ENCODE measurements at places on chromosomes 11 and 22.

- peak; percentile 75 for DNase-seq
Observed at GRCh38 chr11:44627911-44628729, 62.7 kb downstream of the CD82 start.

DNA sequence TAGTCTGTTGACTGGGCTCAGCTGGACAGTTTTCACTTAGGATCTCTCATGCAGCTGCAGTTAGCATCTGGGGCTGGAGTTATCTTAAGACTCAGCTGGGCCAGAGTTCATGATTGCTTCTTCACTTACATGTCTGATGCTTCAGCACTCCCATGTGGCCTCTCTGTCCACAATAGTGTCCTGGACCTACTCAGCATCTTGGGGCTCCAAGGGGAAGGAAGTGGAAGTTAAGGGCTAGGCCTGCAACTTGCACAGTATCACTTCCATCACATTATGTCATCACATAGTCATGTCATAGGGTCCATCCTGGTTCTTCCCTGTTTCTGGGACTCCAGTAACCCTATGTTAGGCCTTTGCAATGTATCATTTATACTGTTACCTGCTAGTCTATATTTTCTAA lies 115.9 kb downstream of the C11orf65 start:
- no peak for DNase-seq

DNA sequence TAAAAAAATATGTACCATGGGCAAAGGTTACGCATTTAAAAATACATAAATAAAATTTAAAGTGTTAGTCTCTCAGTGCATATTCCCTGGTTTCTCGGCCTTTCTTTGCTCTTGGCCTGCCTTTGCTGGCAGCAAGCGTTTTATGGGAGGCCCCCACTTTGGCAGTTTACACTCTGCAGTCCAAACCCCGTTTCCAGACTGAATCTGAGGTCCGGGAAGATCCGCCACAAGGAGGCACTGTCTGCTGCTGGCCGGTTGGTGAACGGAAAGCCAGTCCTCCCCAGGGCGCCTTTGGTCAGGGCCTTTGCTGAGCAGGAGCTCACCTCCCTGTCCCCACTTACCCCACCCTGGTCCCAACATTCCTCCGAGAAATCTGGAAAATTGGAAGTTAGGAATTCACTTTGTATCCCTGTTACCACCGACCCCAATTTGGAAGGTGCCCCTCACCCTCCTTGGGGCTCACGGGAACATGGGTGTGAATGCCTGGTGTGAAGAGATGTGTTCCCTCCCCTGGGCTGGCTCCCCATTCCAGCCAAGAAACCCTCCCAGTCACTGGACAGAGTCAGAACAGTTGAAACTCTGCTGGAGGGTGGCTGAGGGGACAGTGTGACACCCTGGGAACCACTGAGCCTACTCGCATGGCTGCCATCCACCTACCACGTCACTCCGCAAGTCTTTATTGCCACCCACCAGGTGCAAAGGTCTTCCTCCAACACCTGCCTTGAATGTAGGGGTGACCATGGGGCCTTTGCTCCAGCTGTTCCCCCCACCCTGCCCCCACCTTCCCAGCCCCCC lies 9.4 kb upstream of the SF1 start:
- DNase-seq = no peak

DNA sequence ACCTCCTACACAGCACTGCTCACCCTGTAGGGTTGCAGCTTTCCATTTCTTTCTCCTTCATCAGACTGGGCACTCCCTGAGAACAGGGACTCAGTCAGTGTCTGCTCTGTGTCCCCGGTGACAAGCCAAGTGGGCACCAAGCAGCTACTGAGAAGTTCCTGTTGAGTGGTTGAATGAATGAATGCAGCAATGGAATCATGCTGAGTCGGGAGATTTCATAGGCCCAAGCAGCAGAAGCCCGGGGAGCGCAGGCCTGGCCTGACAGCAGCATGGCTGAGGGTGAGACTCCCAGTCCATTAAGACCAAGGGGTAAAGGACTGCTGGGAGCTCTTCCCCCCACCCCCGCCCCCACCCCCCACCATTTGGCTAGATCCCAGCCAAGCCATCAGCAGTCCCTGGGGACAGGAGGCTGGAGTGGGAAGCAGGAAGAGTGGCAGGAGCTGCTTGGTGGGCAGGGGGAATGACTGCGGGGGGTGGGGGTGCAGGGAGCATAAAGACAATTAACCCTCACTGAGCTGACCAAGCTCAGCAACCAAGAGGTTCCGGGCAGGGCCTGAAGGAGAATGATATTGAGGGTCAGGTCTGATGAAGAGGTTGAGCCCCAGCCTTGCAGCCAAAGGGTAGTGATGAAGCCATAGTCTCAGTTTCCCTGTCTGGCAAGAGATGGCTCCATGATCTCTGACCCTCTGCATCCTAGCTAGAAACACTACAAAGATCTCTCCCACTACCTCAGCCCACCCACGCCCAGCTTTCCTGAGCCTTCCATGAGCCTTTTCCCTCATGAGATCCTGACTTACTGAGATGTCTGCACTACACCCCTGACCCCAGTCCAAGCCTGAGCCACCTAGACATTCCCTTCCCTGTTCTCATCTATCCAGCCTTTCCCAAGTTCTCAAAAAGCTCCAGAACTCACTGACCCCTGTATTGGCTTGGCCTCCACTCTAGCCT lies 2.8 kb downstream of the PDE2A start:
- no peak for DNase-seq

- DNase-seq = no peak
Observed at GRCh38 chr11:68044898-68045351, 6.1 kb downstream of the TCIRG1 start.

- DNase-seq = no peak
Observed at GRCh38 chr22:37242395-37242918, 1.6 kb downstream of the RAC2 start.

- no peak for DNase-seq
Observed at GRCh38 chr11:69073469-69073868, 24.7 kb downstream of the TPCN2 start.

DNA sequence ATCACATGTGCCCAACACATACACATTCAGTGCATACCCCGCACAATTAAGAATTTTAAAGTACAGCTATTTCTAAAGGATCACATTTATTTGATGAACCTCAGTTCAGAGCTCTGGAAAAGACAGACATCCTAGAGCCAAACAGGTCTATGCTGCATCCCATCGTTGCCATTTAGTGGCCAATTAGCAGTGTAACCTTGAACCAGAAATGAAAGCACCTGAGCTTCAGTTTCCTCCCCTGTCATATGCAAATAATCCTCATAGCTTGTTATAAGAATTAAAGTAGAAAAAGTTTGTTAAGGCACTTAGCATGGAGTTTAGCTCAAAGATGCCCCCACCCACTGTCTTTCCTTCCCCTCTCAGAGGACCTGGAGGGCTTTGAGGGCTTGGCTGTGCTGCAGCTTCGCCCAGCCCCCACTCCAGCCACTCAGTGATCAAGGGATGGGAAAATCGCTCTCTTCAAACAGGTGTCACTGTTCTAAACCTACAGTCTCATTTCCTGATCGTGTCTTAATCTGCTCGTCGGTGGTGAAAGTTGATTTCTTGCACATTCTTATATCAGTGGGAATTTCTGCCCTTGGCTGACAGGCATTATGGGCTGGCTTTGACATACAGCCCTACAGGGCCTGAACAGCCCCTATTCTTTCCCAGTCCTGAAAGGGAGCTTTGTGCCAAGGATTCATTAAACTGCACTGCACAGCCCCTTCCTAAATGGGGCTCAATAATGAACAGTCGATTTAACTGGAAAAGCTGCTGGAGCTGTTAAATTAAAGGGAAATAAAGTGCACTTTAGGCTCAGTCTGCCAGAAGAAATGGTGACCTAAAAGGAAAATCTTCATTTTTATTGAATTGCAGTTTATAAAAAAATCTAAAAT lies 23.3 kb upstream of the FAM181B start:
- no peak for DNase-seq

DNA sequence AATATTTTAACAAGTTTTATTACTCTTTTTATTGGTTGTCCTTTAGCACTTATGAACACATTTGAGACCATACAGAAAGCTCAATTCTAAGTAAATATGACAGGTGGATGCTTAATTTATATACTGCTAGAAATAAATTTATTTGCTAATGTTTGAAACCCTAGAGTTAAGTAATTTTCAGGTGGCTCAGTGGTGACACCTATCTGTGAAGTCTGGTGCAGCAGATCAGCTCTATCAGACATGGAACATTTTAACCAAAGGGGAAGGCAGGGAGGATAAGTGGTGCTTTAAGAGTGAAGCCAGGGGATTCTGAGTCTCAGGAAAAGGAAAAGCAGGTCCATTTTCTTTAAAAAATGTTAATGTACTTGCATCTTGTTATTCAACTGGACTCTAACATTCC lies 175.8 kb downstream of the DSCAML1 start:
- DNase-seq = peak; percentile 24

- no peak for DNase-seq
Observed at GRCh38 chr11:120012245-120012644, 125.7 kb downstream of the TRIM29 start.

GRCh38 chr11:12508151-12508751 lies 130.9 kb downstream of the PARVA start:
- peak; percentile 70 for DNase-seq

- peak; percentile 96 for DNase-seq
Observed at GRCh38 chr11:65890324-65891218, at the start of gene CCDC85B. CCDC85B (plus strand) TSS chr11:65890673; CDS start chr11:65890784, 111 bp downstream.

DNA sequence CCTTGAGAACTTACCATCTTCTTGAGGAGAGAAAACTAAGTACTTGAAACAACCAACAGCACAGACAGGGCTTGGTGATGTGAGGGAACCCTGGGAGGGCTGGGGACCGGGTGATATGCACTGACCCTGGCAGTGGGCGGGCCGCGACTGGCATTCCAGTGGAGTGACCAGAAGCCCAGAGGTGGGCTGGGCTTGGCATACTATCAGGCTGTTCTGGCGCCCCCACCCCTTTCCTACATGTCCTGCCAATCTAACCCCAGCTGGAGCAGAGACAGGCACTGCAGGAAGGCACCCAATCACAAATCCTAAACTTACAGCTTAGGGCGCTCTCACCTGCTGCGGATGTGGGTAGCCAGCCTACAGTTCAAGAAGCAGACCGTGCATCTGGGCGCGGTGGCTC lies 54.0 kb upstream of the GCAT start:
- peak; percentile 45 for DNase-seq

DNA sequence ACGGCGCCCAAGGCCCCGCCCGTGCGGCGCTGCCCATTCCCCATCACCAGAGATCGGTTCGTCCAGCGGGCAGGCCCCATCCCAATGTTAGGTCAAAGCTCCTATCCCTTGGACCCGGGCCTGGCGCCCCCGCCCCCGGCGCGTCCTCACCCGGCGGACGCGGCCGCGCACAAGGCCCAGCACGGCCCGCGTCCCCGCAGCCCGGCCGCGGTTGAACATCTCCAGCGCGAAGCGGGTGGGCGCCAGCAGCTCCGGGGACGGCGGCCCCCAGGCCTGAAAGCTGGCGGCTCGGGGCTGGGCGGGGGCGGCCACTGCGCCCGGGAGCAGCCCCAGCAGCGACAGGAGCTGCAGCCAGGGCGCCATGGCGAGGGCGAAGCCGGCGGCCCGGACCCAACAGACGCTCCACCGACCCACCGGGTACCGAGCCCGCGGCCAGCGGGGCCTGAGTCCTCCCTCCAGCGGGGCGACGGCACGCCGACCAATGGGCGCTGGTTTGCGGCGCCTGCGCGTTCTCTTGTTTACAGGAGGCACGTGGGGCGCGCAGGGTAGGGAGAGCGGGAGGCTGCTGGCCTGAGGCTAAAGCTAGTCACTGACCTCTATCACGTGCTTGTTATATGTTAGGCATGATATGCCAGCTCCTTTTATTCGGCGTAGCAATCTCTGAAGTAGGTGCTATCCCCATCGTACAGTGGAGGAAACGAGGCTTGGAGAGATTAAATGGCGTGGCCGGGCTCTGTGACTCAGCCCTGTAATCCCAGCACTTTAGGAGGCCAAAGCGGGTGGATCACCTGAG lies at the start of gene CTSF:
CTSF (minus strand) TSS at position 483 of the 793 bp plus-strand sequence; CDS start at position 363, 120 bp downstream.
- peak; percentile 57 for DNase-seq

GRCh38 chr22:36280379-36280778 lies 27.4 kb downstream of the APOL1 start:
- DNase-seq = no peak

DNA sequence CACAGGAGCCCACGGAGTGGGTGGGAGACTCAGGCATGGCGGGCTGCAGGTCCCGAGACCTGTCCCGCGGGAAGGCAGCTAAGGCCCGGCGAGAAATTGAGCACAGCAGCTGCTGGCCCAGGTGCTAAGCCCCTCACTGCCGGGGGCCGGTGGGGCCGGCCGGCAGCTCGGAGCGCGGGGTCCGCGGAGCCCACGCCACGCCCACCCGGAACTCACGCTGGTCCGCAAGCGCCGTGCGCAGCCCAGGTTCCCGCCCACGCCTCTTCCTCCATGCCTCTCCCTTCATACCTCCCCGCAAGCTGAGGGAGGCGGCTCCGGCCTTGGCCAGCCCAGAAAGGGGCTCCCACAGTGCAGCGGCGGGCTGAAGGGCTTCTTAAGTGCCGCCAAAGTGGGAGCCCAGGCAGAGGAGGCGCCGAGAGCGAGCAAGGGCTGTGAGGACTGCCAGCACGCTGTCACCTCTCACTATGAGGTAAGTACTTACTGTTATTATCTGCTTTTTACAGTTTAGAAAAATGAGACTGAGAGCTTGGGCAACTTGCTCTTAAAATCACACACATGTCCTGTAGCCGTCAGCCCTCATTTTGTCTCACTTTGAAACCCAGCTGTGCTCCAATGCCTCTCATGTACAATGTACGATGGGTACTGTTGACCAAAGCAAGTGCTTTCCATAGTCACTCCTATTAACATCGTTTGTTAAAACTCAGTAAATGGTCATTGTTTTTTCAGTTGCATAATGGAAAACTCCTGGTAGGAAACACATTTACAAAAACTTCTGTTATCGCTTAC lies 12.2 kb upstream of the OR10D3 start:
- DNase-seq = no peak

DNA sequence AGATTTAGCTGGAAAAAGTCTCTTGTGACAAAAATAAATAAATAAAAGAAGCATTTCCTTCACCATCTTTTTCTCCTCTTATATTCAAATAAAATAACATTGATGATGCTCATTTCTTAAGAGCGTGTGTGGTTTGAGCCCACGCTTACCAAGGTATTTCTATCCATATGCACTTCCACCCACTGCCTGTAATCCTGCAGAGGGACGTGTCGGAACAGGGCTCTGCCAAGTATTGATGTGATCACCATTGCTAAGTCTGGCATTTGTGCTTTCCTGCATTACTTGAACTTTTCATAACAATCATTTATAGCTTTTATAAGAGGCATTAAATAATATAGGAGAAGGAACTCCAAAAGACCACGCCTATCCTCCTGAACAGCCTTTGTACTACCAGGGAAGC lies 107.6 kb downstream of the SHANK2 start:
- DNase-seq = no peak

DNA sequence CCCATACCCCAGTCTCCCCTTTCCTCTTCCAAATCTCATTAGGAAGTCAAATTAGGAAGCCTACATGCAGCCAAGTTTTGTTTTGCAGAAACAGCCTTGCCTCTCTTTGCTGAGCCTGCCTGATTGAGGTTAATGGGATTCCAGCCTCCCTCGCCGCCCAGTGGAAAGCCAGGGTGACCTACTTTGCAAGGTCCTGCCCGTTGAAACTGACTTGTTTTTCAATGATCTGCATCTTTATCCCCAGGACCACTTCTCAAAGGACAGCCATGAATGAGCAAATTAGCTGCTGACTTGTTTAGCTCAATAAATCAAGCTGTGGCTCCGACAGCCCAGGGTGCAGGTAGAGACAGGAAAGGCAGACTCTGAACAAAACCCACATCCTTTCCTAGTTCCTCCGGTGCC lies 110.4 kb downstream of the RRAS2 start:
- no peak for DNase-seq

GRCh38 chr11:46386674-46387073 lies 4.9 kb downstream of the CHRM4 start:
- no peak for DNase-seq

GRCh38 chr11:117478126-117478860 lies 150.6 kb downstream of the CEP164 start:
- DNase-seq = no peak

GRCh38 chr11:122523846-122524805 lies 131.4 kb upstream of the UBASH3B start:
- no peak for DNase-seq
